ENCODE measurements at places on chromosomes 7 and 10.
A peak's percentile ranks its signal among the peaks of the same experiment; 100 is the strongest.

- no peak for ATAC-seq
Measured at GRCh38 chr7:9869151-9869550, 1104.5 kb upstream of the PHF14 start.

DNA sequence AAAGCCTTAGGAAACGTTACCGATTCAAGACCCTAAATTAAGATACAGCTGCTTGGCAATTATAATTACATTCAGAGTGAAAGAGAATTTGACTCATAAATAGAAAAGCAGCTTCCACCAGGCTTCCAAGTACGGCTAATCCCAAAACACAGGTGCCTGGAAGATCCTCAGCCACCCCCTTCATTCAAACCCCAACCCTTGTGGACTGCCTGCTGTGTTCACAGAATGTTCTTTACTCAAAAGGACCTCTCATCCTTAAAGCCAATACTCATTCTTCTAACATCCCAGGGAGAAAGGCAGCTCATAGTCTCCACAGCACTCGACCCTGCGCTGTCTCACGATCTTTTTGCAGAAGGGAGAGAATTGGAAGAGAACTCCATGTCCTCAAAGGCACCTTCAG lies 32.9 kb downstream of the RNF32 start:
- no peak for ATAC-seq

- no peak for ATAC-seq
Measured at GRCh38 chr7:109259151-109259550, 689.5 kb downstream of the DNAJB9 start.

DNA sequence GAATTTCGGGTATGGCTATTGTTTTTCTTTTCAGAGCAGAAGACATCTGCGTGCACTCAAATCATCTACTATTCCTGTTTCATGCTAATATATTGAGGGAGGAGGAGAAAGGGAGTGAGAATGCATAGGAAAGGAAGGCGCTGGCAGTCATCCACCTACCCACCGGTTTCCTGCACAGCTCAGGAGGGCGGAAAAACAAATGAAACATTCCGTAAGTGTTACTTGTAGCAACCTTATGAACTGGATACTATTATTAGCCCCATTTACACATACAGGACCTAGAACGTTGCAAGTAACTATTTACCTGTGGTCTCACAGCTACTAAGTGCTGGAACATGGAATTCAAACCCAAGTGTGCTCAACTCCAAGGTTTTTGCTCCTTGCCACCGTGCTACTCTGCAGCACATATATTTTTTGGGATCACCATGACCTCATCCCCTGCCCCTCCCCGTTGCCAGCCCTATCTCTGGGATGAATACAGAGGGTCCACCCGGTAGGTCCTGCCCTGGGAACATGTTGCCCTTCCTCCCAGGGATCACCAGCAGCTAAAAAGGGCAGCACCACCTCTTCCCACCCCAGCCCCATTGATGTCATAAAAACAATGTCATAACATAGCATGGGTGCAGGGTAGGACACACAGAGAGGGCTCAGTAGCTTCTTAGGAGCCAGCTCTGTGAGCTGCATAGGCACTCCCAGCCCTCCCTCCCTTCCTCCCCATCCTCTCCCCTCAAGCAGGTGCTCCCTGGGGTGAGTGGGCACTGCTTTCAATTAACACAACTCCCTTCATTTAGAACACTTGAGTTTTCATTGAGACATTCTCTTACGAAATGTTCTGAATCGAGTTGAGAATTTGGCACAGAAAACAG lies 16.9 kb downstream of the GFRA1 start:
- ATAC-seq = no peak

DNA sequence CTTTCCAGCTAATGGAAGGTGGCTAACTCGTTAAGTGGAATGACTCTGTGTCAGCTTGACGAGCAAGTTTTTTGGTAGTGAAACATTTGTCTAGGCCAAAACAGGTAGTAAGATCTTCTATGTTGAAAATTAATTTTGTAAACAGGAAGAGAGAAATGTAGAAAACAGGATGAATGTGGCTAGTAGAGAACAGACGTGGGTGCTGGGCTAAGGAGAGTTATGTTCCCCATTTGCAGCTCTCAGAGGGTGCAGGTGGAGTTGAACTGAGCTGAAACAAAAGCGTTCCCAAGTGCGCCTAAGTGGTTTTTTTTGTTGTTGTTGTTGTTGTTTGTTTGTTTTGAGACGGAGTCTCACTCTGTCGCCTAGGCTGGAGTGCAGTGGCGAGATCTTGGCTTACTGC lies 59.5 kb upstream of the SRPK2 start:
- no peak for ATAC-seq

- ATAC-seq = no peak
Measured at GRCh38 chr7:64101943-64102655, 56.9 kb downstream of the ZNF727 start.

DNA sequence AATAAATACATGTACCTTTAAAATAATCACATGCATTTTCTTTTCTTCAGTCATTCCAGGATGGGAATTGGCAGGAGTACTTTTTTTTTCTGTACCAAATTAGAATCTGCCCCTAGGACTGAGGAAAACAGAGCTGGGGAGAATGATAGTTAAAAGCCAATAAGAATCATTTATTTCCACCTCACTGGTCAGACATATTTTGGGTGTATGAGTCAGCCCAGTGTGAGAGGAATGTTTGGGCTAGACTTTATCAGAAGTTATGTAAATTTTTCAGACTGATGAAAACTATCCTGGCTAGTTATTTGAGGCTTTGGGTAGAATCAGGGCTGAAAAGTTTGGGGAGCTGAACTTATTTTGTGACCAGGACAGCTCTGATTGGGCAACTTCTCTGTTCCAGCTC lies 303.1 kb upstream of the NPSR1 start:
- peak; percentile 85 for ATAC-seq

- ATAC-seq = peak; percentile 32
Measured at GRCh38 chr10:126503392-126504062, 115.2 kb upstream of the ADAM12 start.

- no peak for ATAC-seq
Measured at GRCh38 chr10:128059266-128059981, 66.8 kb downstream of the MKI67 start.

DNA sequence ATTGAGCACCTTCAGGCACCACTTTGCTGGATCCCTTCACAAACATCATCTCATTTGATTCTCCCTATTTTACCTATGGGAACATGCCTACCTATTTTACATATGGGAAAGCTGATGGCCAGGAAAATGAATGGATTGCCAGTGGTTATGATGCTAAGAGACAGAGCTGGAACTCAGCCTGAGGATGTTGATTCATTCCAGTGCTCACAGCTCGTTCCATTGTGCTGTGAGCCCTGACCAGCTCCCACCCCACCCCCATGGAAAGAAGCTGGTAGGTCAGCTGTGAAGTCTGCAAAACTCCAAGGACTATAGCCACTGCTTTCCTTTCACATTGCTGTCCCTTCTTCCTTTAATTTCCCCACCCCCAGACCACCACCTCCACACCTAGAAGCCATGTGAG lies 9.6 kb downstream of the UBTD1 start:
- peak; percentile 44 for ATAC-seq

GRCh38 chr10:129511758-129512157 lies 44.7 kb downstream of the MGMT start:
- no peak for ATAC-seq

GRCh38 chr7:80923211-80923612 lies 4.4 kb upstream of the SEMA3C start:
- no peak for ATAC-seq

- peak; percentile 88 for ATAC-seq
Measured at GRCh38 chr7:106681815-106682495, 21.0 kb upstream of the CCDC71L start.

DNA sequence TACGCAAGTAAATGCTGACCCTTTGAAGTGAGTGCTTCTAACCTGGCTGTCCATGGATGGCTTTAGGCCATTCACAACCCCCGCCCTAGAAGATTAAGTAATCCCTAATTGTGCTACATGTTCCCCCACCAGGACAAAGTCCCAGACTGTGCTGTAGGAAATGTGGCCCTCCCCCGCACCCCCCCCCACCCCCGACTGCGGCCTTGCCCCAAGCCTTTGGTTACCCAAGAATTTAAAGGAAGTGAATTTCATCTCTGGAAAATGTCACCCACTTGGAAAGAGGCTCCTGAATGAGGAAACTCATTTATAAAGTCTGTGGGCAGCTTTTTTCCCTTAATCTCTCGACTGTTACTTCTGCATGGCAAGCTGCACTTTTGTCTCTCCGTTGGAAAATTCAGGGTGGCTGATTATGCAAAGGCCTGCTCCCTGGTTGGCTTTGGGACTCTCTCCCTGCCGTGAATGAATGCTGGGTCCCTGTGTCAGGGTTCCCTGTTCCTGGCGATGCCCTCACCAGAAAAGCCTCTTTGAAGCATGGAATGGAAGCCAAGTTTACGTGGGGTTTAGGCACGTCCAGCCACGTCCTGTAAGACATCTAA lies 31.4 kb upstream of the AQP1 start:
- ATAC-seq = peak; percentile 8

DNA sequence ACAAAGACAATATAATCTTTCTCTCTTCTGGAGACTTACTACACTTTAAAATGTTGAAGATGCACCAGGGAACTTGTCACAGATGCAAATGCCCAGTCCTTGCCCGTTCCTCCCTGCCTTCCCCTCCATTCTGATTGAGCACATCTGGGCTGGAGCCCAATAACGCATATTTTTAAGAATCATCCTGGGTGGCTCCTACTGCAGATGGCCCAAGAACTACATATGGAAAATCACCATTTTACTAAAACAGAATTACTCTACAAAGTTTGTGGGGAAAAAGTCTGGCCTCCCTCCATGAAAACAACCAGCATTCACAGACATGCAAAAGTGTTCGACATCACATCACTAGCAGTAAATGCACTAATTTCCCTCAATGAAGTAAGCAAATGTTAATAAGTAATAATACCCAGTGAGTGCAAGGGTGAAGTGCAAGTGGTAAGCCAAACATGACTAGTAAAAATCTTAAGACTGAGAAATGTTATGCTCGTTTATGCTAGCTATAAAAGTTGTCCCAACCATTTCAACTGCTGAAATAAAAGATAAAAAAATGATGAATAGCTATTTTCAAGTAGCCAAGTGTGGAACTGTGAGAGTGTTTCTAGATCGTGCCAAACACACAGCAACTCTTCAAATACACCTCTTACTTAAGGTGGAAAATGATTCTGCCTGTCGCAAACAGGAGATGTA lies 43.5 kb downstream of the TSPAN12 start:
- no peak for ATAC-seq

DNA sequence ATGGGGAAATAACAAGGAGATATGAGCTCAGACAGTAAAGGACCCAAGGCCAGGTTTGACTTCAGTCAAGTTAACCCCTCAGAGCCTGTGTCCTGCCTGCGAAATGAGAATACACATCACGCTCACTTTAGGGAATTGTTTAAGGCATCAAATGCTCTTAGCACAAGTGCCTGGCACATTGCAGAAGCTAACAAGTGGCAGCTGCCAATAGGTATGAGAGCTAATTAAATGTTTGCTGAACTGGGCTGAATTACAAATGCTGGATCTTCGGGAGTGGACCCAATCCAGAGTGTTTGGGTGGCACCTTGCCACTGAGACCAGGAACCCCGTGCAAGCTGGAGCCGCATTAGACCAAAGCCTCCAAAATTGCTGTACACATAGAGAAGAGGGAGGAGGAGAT lies 136.8 kb downstream of the C10orf90 start:
- no peak for ATAC-seq

- ATAC-seq = no peak
Measured at GRCh38 chr7:151482883-151483710, 36.6 kb downstream of the RHEB start.

DNA sequence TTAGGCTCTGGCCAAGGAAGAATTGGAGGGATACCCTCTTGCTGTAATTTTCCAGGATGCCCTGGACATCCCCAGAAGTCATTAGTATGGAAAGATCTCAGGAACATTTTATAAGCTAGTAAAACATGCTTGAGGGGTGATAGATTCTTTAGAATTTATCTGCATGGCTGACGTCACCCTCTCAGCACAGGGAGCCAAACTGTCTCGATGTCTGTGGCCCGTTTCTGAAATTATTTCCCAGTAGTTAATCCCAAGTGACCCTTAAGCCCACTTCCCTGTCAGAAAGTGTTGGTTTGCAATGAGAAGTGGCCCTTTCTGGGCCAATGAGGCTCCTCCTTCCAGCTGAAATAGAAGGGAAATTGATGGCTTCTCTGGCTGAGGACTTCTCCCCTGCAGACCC lies 184.5 kb upstream of the BMPER start:
- no peak for ATAC-seq

- ATAC-seq = no peak
Measured at GRCh38 chr10:125778556-125778955, 2.9 kb upstream of the MMP21 start.

- no peak for ATAC-seq
Measured at GRCh38 chr10:96701265-96701664, 19.0 kb downstream of the PIK3AP1 start.

DNA sequence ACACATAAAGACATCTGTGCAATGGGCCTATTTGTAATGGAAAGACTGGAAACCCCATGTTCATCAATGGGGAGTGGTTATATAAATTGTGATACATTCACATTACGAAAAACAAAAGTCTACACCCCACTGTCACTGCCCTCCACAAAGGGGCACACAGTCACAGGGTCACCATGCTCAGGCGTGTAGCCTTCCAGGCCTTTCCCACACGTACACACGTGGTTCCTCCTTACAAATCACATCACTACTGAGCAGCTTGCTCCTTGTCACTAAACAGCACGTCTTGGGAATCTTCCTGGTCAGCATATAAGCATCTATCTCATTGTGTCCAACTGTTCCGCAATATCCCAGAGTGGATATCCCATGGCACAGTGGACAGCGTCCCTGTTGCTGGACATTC lies 163.1 kb downstream of the SLIT1 start:
- no peak for ATAC-seq

DNA sequence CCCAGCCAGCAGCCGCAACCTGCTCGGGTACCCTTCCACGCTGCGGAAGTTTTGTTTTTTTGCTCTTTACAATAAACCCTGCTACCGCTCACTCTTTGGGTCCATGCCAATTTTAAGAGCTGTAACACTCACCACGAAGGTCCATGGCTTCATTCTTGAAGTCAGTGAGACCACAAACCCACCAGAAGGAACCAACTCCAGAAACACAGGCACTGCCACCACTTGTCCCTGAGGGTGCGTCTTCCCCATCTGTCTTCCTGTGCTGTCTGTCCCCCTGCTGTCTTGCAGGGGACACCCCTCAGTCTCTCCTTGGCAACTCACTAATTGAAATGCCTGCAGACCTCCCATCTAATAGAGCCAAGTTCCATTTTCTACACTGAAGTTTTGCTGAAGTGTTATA lies 48.5 kb upstream of the RSU1 start:
- ATAC-seq = no peak

DNA sequence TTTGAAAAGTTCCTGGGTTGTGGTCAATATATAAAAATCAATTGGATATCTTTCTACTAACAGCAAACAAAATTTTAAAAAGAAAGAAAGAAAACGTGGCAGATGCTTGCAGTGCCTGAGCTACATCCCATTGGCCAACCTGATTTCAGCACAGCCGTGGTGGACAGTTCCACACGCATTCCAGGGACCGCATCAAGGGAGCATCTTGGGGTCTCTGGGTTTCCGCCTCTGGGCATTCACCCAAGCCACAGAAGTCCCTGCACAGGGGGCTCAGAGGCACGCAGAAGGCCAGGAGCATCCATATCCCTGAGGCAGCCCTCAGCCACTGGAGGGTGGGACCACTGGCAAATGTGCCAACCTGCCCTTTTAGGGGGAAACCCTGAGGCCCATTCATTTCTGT lies 254.5 kb upstream of the RNF32 start:
- no peak for ATAC-seq

All from SK-N-SH treated with all-trans-retinoic acid at 6 μM for 48 hours (cell line).